OCI-LY7 (cell line): ENCODE measurements at places on chromosomes 16 and 17.
A peak's percentile ranks its signal among the peaks of the same experiment; 100 is the strongest.

- peak; percentile 64 for DNase-seq
Observed at GRCh38 chr16:71746442-71747046, 22.0 kb upstream of the PHLPP2 start.

DNA sequence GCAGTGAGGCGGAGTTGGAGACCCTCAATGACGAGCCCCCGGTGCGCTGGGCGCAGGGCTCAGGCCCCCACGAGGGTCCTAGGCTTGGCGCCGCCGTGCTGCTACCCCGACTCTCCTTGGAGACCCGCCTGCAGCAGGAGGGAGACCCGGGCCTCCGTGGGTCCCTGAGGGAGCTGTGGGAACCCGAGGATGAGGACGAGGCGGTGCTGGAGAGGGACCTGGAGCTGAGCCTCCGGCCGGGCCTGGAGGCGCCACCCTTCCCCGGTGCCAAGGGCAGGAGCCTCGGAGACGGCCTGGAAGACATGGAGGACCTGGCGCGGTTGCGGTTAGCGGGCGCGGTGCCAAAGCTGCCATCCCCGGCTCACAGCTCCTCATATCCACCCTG lies 2.3 kb downstream of the MYO15B start:
- no peak for DNase-seq

DNA sequence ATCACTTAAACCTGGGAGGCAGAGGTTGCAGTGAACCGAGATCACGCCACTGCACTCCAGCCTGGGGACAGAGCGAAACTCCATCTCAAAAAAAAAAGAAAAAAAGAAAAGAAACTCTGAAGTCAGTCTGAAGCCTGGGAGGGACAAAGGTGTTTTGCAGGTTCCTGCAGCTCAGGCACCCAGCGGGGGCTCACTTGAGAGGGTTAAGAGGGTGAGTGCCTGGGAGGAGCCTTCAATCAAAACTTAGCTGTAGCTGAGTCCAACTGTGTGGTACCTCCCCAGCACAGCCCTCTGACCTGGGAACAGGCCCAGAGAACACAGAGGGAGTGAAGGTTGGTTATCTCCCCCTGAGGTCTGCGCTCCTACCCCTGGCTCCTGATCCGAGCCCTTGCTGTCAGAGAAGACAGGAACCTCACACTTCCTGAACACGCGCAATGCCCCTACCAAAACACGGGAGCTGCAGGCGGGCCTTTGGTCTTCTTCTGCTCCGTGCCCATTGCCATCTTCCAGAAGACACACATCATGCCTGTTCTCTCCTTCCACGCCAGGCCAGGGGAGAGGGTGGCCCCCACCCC lies 20.4 kb upstream of the ZC3H18 start:
- DNase-seq, result no peak

- DNase-seq, result no peak
Observed at GRCh38 chr16:28531777-28532744, 6.7 kb downstream of the NUPR1 start.

- DNase-seq, result no peak
Observed at GRCh38 chr17:74641224-74641957, 17.9 kb upstream of the CD300E start.

DNA sequence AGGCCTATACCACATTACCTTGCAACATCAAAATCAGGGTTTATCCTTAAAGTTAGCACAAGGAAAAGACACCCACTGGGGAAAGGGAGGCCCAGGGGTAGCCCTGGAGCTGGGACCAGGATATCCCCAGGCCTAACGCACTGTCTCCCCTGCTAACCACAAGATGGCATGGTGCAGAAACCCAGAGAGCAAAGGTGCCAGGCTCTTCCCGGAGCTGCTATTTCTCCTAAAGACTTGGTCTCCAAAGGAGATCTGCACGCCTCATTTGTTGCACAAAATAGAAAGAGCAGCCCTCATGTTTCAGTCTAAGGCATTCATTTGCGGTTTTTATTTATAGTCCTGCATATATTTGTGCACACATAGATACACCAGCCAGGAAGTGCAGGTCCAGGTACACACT lies 408.6 kb downstream of the SOX9 start:
- DNase-seq, result no peak

DNA sequence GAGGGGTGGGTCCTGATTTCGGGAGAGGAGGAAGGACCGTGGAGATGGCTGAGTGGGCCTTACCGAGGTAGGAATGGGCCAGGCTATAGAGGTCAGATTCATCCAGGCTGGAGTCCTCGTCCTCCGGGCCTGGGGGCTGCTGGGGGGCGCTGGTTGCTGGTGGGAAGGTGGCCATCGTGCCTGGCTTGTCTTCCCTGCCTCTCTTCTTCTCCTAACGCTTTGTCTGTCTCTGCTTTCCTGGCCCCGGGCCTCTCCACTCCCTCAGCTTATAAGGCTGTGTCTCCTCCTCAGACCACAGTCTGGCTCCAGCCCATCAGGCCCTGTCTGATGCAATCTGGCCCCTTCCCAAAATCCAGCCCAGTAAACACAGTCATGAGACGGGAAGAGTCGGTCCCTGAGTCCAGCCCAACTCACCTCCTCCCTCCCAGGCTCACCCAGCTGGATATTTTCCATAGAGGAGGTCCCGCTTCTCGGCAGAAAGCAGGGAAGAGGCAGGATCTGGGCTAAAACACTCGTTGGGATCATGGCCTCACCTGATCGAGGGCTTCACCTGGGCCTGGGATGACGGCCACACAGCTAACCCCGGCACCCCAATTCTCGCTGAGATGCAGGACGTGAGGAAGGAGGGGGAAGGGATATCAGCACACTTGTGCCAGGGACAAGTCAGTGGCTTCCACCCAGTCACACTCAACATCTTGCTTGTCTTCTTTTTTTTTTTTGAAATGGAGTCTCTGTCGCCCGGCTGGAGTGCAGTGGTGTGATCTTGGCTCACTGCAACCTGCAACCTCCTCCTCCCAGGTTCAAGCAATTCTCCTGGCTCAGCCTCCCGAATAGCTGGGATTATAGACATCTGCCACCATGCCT lies at the start of gene NUPR1:
NUPR1 (minus strand) TSS at position 242 of the 864 bp plus-strand sequence; CDS start at position 175, 67 bp downstream.
- no peak for DNase-seq

- no peak for DNase-seq
Observed at GRCh38 chr17:48526608-48527546, 3.9 kb downstream of the HOXB1 start.

GRCh38 chr17:55301521-55302406 lies 37.0 kb downstream of the HLF start:
- no peak for DNase-seq

DNA sequence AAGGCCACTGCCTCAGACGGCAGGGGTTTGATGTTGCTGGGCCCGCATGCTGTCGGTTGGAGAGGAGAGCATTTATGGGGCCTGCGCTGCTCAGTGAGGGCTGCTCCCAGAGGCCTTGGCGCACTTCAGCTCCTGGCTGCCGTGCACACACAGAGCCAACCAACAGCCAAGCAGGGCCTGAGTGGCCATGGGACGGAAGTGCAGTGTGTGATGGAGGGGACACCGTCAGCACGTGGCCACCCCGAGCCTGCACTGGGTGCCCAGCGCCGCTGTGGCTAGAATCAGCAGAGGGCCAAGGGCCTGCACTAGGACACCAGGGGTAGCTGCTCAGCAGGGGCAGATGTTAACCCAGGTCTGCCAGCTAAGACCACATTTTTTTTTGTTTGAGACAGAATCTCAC lies 21.8 kb downstream of the KLHL36 start:
- no peak for DNase-seq

DNA sequence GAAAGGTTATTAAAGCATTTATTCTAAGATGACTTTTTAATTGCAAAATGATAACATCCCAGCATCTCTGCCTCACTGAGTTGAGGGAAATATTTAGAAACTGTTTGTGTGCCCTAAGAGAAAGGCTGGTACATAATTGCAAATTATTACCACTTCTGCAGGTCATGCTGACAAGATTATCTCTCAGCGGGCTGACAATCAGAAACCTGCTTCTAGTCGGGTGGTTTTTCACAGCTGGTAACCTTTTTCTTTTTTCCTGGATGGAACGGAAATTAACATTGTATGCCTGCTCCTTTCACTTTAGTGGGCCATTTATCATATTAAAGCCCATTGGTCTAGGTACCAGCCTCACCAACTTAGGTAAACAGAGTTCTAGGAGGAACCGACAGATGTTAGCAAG lies 17.0 kb upstream of the NUDT7 start:
- no peak for DNase-seq

- DNase-seq, result no peak
Observed at GRCh38 chr17:74863420-74864296, 4.0 kb upstream of the GRIN2C start.

DNA sequence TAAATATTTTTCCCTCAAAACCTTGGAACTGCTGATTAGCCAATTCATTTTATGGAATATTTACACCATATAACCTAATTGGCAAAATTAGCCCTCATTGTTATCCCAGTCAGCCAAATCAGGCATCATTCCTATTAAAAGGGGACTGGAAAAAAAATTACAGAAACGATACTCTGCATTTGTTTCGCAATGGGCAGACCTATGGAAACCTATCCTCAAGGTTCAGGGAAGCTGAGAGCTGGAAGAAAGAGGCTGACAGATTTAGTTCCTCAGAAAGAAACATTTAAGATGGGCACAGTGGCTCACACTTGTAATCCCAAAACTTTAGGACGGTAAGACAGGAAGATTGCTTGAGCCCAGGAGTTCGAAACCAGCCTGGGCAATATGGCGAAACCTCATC lies 85.6 kb upstream of the RPH3AL start:
- DNase-seq, result no peak

- DNase-seq, result no peak
Observed at GRCh38 chr16:69160192-69160591, 26.8 kb upstream of the SNTB2 start.

DNA sequence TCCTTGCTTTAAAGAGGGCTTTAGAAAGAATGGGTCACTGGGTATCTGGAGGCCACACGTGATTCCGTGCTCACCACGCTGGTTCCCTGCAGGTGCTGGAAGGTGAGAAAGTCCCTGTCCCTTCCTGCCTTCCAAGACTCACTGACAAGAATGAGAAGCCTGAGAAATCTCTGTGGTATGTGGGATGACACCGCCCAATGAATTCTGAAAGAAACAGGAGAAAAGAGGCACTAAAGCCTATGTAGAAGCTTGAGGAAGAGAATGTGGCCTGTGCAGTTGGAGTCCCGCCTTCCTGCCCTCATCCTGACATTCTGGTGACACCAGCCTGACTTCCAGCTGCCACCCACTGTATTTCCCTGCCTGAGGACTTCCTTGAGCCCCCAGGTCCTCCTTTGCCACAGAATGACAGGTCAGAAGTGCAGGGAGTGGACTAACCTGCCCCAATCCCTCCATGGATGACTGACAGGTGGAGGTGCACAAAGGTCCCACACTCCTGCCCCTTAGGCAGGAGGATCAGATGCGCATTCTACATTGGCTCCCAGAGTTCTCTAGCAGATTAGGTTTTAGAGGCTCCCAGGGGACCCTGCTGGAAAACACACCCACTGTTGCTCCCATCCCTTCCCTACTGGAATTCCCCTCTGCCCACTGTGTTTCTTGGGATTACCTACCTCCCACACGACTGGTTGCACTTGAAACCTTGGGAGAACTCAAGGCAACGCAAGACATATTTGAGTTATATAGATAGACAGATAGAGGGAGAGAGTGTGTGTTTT lies 38.6 kb upstream of the TENT4B start:
- DNase-seq, result no peak

- no peak for DNase-seq
Observed at GRCh38 chr17:38577244-38577643, 28.5 kb downstream of the SRCIN1 start.

- no peak for DNase-seq
Observed at GRCh38 chr16:55543472-55543871, 23.0 kb upstream of the CAPNS2 start.
